HepG2 (cell line): ENCODE measurements at places on chromosomes 2 and 18. TPM values are rescaled to one million over a fixed set of nuclear protein-coding genes. Genes with fewer than 3 reads are reported as not detected.
A peak's percentile ranks its signal among the peaks of the same experiment; 100 is the strongest.

- H3K27ac ChIP-seq, result peak overlapping the region; percentile 72
- peak overlapping the region; percentile 92 for H3K4me3 ChIP-seq
- peaks cover 3% of the 10 kb centered on the region; the same call in 1 of the 2 replicates for H3K27me3 ChIP-seq
- H3K4me1 ChIP-seq, result peaks cover 44% of the 10 kb centered on the region
Observed at GRCh38 chr2:27133195-27133875, 1.1 kb downstream of the PREB start.

- no peaks in the 10 kb centered on the region for H3K36me3 ChIP-seq
- no peak for DNase-seq
- H3K4me1 ChIP-seq, result no peaks in the 10 kb centered on the region
- H3K27ac ChIP-seq, result no peak overlapping the region
- no peak overlapping the region for H3K4me3 ChIP-seq
- H3K27me3 ChIP-seq, result no peaks in the 10 kb centered on the region
Observed at GRCh38 chr2:144922519-144922918, 402.6 kb upstream of the ZEB2 start.

DNA sequence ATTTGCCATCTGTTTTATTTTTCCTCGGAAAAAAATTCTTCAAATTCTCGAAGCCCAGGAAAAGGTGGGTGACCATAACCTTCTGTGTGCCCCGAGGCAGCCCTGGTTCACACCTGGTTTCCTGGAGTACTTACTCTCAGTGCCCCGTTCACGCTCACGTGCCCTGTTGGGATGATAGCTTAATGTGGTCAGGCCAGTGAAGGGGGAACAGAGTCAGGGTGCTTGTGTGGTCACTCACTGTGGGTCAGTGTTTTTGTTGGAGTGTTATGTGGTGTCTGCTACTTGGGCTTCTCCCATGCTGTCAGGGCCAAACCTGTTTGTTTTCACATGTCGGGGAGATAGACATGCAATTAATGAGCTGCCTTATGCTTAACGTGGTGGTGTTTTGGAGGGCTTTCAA, 78.1 kb downstream of the MAP4K4 start:
- H3K27ac ChIP-seq, result no peak overlapping the region
- no peak overlapping the region for H3K4me3 ChIP-seq
- no peaks in the 10 kb centered on the region; the same call in 2 of the 3 replicates for H3K36me3 ChIP-seq
- no peak for DNase-seq
- H3K27me3 ChIP-seq, result no peaks in the 10 kb centered on the region

DNA sequence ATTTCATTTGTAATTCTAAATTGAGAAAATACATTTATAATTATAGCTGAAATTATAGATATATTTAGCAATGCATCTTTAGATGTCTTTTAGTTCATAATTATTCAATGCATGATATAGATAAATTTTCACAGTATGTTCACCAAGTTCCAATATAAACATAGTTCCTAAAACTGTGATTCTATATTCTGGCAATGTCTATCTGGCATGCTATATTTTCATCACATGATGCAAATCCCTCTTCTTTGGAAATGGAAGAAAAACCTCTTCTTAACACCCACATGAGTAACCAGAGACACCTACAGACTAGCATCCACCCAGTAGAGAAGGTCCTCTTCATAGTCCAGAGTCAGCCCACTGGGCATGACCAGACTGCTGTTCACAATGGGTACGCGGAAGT, 135.8 kb downstream of the DHRS9 start:
- H3K4me1 ChIP-seq, result no peaks in the 10 kb centered on the region
- H3K36me3 ChIP-seq, result no peaks in the 10 kb centered on the region
- H3K4me3 ChIP-seq, result no peak overlapping the region
- H3K27me3 ChIP-seq, result peaks cover 11% of the 10 kb centered on the region; the same call in 1 of the 3 replicates
- no peak for DNase-seq
- no peak overlapping the region for H3K27ac ChIP-seq

DNA sequence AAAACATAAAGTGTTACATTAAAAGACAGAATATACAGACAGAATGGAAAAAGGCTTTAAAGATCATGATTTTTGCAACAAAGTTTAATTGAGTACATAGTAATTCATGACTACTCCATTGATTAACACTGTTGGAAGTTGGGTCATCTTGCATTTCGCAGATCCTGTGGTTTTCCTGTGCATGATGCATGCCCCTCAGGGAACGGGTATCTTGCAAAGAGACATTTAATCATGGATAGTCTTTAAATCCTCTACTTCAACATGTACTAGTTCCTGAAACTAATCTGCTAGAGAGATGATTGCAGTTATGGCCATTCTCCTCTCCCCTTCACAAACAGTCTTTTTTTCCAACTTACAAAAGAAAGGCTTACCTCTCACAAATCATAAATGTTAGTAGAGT, 155.6 kb upstream of the DSEL start:
- H3K4me3 ChIP-seq, result no peak overlapping the region
- H3K36me3 ChIP-seq, result no peaks in the 10 kb centered on the region
- DNase-seq, result no peak
- no peak overlapping the region for H3K27ac ChIP-seq

DNA sequence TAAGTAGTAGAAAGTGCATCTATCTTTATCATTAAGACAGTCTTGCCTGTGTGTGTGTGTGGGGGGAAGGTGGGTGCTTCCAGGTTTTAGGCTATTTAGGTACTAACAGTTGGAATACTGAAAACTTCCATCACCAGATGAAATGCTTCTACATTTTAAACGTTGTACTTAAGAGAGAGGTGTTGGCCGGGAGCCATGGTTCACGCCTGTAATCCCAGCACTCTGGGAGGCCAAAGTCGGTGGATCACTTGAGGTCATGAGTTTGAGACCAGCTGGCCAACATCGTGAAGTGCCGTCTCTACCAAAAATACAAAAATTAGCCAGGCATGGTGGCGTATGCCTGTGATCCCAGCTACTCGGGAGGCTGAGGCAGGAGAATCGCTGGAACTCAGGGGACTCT, 4.0 kb downstream of the NETO1 start:
- H3K27me3 ChIP-seq, result no peaks in the 10 kb centered on the region
- no peak for DNase-seq
- H3K4me3 ChIP-seq, result no peak overlapping the region
- no peaks in the 10 kb centered on the region for H3K36me3 ChIP-seq
- no peak overlapping the region for H3K27ac ChIP-seq
- no peaks in the 10 kb centered on the region for H3K4me1 ChIP-seq

- no peak for DNase-seq
- H3K4me1 ChIP-seq, result no peaks in the 10 kb centered on the region
- no peak overlapping the region for H3K27ac ChIP-seq
- H3K27me3 ChIP-seq, result no peaks in the 10 kb centered on the region
Observed at GRCh38 chr2:57434441-57434840, 612.2 kb upstream of the VRK2 start.

GRCh38 chr2:63012541-63012940, 38.1 kb upstream of the OTX1 start:
- peaks cover 9% of the 10 kb centered on the region for H3K4me1 ChIP-seq
- peaks cover 61% of the 10 kb centered on the region for H3K36me3 ChIP-seq
- DNase-seq, result no peak

DNA sequence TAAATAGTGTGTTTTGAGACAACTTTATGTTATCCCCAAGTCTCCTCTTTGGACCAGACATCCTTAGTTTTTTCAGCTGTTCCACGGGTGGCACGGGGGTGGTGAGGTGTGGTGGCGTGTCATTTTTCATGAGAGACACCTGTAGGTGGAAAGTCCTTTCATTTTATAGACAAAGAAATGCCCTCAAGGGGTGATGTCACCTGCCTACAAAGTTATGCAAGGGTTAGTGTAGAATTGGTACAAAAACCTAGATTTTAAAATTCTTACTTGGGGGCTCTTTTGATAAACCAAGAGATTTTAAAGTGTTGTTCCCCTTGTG, 15.3 kb downstream of the CTDP1 start:
- no peaks in the 10 kb centered on the region for H3K27me3 ChIP-seq
- no peak for DNase-seq
- no peaks in the 10 kb centered on the region for H3K4me1 ChIP-seq

- no peak for DNase-seq
- H3K4me3 ChIP-seq, result no peak overlapping the region
- peaks cover 5% of the 10 kb centered on the region for H3K4me1 ChIP-seq
- no peak overlapping the region for H3K27ac ChIP-seq
- no peaks in the 10 kb centered on the region for H3K36me3 ChIP-seq
Observed at GRCh38 chr2:191806396-191806795, 40.5 kb downstream of the CAVIN2 start.

Gene GALR1
- not detected in 2 replicates for total RNA-seq

Gene LINC00305
- not detected in 2 replicates for total RNA-seq

Gene CHRNG
- total RNA-seq, result not detected in 2 replicates

Gene ADD2
- total RNA-seq, result 0.13 TPM in 1 of 2 replicates, not detected in the other

Gene POTEE
- total RNA-seq, result 0.48 and 1.9 TPM in 2 replicates
